Fibroblast of skin of back (primary cell): ENCODE measurements at places on chromosomes 1 and 21.

DNA sequence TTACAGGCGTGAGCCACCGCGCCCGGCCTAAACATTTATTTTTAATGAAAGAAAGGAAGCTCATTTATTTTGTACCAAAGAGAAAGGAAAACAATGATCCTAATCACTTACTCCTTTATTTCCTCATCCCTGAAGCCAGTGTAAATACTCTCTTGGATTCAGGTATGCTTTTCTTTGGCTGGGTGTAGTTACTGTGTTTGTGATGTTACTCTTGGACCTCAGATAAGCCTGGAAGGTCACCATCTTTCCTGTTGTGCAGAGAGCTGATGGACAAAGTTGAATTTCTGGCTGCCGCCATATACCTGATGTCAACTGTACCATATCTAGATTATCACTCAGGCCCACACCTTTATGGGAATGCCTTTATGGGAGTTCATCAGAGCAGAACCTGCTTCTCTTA is 35.4 kb upstream of the FOXE3 start:
- no peak for DNase-seq

- DNase-seq, result peak; percentile 86
Observed at GRCh38 chr1:33918368-33918767, 54.5 kb downstream of the HMGB4 start.

DNA sequence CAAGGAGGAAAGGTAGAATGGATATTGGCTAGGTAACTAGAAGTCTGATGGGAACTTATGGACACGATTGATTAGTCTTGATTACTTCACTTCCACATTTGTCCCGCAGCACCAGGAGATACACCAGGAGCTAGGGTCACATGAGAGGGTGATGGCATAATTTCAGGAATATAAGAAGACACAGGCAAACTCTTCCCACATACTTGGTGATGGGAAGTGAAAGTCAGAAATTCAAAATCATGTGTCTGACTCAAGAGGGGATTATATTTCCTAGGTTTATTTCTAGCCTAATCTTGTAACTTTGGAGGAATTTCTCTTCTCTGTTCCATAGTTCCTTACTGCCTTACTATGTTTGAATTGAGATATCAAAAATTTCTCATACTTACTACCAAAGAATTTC is 185.0 kb downstream of the PBX1 start:
- no peak for DNase-seq

DNA sequence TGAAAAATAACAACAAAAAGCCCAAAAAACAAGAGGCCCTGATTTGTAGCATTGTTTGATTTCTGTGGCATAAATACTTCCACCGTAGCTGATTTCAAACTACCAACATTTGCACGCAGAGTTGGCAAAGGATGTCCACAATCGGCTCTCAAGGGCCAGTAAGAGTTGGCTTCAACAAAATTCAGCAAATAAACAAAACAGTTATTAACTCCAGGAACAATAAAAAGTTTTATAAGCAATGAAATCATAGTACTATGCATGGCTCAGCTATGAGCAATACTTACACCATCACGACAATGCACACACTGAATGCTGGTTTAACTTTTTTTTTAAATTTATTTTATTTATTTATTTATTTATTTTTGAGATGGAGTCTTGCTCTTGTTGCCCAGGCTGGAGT is 8.7 kb upstream of the COX20 start:
- no peak for DNase-seq

- DNase-seq, result peak; percentile 21
Observed at GRCh38 chr1:94401206-94401605, 17.0 kb upstream of the ABCD3 start.

DNA sequence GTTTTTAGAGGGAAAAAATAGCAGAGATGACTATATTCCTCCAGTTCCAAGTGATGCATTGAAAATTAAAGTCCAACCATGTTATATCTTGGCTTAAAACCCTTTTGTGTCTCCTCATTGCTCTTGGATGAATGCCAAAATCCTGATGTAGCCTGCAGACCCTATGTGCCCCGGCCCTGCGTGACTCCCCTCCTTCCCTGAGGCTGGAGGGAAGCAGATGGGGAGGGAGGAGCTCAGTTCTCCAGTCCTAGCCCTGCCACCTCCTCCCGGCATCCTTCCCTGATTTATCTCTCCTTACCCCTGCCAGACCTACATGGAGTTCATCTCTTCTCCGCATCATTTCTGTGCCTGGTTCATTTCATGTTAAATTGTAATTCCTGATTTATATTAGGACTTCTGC is 397.4 kb downstream of the PTPRU start:
- DNase-seq, result no peak

- peak; percentile 55 for DNase-seq
Observed at GRCh38 chr21:26850116-26850643, 5.0 kb upstream of the ADAMTS1 start.
